ENCODE measurements at places on chromosomes 12 and 14.

- peak; percentile 2 for DNase-seq
Observed at GRCh38 chr12:40300490-40300889, 75.7 kb downstream of the LRRK2 start.

- DNase-seq = no peak
Observed at GRCh38 chr12:121079736-121080272, 40.8 kb upstream of the OASL start.

DNA sequence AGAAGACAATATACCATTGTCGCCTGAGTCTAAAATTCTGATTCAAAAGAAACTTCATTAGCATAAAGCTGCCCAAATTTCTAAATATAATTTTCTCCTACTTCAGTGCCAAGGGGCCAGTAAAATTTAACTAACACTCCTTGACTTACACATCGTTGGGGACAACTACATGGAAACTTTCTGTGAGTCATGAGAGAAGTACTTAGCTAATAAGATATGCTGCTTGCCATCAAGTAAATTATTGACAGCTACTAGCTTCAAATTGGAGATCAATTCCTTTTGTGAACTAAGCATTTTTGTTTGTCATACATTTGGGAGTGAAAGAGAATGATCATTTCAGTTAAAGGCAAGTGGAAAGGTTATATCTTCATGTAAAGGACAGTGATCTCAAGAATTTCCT lies 373.3 kb downstream of the MDGA2 start:
- no peak for DNase-seq

DNA sequence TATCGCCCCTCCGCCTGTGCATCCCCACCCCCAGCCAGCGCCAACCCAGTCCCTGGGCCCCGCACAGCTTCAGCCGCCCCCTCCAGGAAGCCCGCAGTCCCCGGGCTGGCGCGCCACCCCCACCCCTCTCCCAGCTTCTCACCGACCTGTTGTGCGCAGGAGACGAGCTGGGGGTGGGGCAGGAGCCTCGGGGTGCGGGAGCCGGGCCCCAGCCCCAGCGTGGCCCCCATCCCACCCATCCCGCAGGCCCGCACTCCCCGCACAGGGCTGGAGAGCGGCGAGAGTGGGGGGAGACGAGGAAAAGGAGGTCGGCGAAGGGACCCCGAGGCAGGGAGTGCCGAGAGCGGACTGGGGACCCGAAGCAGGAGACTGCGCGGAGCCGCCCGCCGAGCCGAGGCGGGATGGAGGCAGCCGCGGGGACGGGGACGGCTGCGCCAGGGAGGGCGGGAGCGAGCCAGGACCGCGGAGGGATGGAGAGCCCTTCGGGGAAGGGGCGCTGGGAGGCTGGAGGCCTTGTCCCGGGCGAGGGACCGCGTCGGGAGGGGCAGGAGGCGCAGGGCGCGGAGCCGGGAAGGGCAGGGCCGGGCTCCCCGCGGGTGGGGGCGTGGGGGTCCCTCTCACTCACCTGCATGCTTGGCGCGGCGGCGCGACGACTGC lies 498 bp downstream of the PIANP start:
- no peak for DNase-seq

DNA sequence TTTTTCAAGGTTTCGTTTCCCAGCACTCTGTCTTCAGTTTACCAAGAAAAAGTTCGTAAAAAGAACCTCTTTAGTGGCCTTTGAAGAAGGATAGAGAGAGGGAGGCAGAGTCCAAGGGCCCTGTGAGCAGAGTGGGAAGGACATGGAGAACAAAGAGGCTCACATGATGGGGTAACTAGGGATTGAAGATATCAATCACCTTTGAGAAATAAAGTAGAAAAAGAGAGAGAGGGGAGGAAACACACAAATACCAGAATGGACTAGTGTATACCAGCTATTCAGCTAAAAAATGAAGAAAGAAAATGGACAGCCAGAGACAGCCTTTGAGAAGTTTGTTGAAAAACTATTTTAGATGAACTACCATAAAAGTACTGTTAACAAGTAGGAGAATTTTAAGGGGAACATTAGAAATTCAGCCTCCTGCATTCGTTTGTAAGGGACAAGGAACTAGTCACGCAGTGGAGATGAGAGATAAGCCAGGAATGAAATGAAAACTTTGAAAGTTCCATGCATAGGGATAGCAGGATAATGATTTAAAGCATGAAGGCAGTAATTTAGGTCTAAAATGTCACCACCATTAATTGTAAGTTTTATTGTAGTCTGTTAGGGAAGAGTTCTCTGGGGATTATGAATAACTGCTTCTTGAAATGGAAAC lies 82.1 kb downstream of the SPTSSA start:
- DNase-seq = no peak

Measured in AG10803 (cell line).